ENCODE measurements at places on chromosomes 6 and 20.
A peak's percentile ranks its signal among the peaks of the same experiment; 100 is the strongest.

GRCh38 chr6:4074478-4075235 is 4.3 kb downstream of the FAM217A start:
- no peak for DNase-seq

- DNase-seq: no peak
These were observed 97.0 kb upstream of the MAN1A1 start for GRCh38 chr6:119446609-119447008.

GRCh38 chr6:37793067-37793466 is 26.5 kb upstream of the ZFAND3 start:
- DNase-seq: no peak

GRCh38 chr6:74000666-74001490 is 304.9 kb downstream of the CD109 start:
- DNase-seq: no peak

DNA sequence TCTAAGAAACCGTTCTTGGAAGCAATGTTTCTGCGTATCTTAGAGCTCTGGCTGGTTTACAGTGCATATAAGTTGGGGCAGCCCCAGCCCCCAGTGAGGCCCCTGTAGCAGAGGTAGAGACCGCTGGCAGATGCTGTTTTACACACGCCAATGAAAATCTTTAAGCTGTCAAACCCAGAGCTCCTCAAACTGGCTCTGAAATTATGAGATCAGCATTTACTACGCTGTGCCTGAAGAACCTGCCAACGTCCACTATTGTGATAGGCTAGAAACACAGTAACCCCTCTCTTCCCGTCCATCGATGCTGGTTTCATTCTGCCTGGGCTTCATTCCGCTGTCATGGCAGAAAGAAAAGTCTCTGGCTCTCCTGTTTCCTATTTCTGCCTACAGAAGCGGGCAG is 160.6 kb downstream of the SMOC2 start:
- no peak for DNase-seq

GRCh38 chr20:58634521-58635278 is 16.4 kb upstream of the STX16 start:
- no peak for DNase-seq

GRCh38 chr6:102662851-102663250 is 1269.3 kb downstream of the GRIK2 start:
- no peak for DNase-seq

DNA sequence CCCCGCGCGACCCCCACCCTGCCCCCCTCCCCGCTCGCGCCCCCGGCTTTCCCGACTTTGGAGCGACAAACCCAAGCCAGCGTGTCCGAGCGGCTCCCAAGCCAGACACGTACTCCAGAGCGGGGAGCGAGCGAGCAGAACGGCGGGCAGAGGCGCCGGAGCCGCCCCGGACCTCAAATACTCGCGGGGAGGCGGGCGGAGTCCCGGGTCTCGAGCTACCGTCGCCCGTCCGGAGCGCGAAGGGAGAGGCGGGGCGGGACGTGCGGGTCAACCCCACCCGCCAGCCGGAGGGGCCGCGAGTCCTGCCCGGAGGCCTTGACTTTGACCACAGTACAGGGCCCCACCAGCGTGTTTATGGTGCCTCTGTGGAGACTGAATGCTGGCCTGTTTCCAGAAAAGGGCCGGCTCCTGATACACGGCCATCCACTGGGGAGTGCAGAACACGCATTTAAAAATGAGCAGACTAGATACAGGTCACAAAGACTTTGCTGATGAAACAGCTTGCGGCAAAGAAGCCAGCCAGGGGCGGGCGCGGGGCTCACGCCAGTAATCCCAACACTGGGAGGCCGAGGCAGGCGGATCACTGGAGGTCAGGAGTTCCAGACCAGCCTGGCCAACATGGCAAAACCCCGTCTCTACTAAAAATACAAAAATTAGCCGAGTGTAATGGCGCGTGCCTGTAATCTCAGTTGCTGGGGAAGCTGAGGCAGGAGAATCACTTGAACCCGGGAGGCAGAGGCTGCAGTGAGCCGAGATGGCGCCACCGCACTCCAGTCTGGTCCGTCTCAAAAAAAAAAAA is at the start of gene SERPINB6:
Gene SERPINB6, minus strand, starts transcription at position 148 of the 799 bp plus-strand sequence. CDS start 12,235 bp downstream, outside the sequence.
- peak; percentile 69 for DNase-seq

DNA sequence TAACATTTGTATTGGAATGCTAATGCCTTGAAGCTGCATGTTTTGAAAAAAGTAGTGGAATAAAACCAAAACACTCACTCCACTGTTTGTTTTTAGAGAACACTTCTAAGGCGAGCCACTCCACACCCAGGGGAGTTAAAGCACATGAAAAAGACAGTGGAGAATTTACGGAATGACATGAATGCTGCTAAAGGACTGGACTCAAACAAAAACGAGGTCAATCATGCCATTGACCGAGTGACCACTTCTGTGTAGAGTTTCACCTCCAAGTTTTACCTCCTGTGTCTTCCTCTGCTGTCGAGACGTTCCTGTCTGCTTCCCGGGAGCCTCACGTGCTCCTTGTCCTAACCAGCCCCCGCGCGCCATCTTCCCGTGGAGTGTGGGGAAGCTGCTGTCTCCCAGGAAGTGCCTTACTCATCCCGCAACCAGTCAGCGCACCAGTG is 127.8 kb downstream of the LRRC1 start:
- no peak for DNase-seq

DNA sequence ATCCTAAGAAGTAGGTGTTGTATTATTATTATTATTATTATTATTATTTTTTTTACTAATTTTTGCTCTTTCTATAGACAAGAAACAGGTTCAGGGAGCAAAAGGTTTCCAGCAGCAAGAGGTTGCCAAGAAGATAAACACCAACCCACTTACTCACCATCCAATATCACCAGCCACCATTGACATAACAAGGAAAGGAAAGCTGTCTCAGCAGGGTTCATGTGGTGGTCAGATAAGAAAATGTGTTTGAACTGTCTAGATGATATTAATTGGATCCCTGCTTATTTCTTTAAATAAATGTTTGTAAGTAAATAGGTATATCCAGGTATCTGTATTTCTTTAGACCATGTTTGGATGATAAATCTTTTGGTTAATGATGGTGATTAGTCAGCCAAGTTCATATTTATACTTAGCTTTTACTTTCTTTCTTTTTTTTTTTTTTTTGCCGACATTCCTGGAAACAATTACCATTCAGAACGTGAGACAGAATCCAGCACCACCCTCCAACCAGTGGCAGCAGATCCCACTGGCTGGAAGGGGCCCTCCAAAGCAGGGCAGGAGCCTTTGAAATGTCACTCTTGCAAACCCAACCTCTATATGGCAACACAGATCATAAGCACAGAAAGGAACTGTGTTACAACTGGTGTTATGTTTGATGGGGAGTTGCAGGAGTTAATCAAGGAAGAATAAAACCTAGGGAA is 139.2 kb upstream of the ECI2 start:
- DNase-seq: no peak

GRCh38 chr20:40497899-40498691 is 190.9 kb downstream of the MAFB start:
- DNase-seq: peak; percentile 99

DNA sequence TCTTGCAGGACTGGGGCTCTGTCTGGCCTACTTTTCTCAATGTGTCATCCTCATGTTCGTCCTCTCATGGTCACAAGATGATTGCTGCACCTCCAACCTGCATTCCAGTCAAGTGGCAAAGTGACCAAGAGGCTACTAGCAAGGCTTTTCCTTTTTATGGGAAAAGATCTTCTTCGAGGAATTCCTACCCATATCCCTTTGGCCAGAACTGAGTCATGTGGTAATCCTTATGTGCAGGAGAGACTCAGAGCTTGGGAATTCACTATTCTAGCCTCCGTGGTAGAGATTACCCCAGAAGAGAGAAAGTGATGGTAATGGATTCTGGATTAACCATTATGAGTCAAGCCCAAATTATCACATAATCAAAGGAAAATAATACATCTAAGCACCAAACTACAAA is 162.7 kb downstream of the KCNQ5 start:
- DNase-seq: no peak

DNA sequence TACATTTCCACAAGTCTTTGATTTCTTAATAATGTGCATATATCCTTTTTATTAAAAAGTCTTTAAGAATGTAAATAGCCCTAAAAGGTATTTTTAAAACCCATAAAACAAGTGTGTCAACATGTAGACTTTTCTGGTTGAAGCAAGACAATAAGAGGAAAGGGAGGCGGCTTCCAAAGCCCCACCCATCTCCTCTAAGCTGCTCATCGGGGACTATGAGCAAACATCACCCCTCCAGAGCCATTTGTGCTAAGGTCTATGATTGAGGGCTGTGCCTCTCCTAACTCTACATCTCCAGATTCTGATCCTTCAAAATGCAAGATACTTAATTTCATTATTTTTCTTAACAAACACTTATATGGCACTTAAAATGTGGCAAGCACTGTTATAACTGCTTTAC is 2.5 kb upstream of the NAA20 start:
- no peak for DNase-seq
